Dermis lymphatic vessel endothelial cell (primary cell): ENCODE measurements at places on chromosomes 2 and 18. TPM values are rescaled to one million over a fixed set of nuclear protein-coding genes. Genes with fewer than 3 reads are reported as not detected.

LRP1B gene
- under 0.01 and 0.11 TPM in 2 replicates for total RNA-seq

POLE4 gene
- total RNA-seq, result 19.5 and 20.0 TPM in 2 replicates

RGPD3 gene
- 0.11 and 0.17 TPM in 2 replicates for total RNA-seq

TUBB8B gene
- total RNA-seq, result 0.11 TPM in 1 of 2 replicates, not detected in the other

CYP1B1 gene
- 0.11 and 1.1 TPM in 2 replicates for total RNA-seq
